NCI-H2029 (cell line): ENCODE measurements at places on chromosomes 11 and 22.

DNA sequence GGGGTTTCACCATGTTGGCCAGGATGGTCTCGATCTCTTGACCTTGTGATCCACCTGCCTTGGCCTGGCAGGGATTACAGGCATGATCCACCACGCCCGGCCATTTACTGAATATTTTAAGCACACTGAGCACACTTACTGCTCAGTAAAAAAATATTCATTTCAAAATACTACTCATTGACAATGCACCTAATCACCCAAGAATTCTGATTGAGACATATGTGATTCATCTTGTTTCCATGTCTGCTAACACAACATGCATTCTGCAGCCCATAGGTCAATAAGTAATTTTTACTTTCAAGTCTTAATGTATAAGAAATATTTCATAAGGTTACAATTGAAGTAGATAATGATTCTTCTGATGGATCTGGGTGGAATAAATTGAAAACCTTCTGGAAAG is 4.2 kb upstream of the OR52J3 start:
- DNase-seq: no peak

- DNase-seq: no peak
These were observed 1084.9 kb downstream of the TBC1D22A start for GRCh38 chr22:47847131-47847890.

- DNase-seq: no peak
These were observed 17.7 kb upstream of the MICAL2 start for GRCh38 chr11:12092714-12093113.

GRCh38 chr11:82967381-82967780 is 65.8 kb downstream of the DDIAS start:
- no peak for DNase-seq

DNA sequence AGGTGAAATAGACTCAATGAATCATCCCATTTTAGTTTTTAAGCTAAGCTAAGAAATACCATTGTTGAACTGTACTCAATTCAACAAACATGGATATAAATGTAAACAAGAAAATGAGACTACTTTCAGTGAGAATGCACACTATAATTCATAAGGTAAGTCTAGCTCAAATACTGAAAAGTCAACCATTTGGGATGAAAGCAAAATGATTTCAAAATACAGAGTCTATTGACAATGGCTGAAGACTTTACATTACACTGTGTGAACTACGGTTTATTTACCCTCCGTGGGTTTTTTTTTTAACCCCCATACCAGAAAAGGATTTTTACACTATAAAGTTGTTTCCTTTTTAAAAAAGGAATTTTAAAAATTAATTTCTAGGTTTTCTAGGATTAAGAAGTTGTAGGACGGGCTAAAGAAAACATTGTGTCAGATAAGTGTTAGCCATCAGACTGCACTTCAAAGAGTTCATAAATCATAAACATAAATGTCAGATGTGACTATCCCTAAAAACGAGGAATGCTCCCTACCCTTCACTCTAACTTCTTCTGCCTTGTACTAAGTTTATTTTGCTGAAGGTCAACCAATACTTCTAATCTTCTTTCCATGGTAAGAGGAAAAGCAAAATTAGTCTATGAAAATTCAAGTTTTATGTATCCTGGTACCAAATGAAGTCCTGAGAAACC is 83.0 kb downstream of the FCHSD2 start:
- no peak for DNase-seq

DNA sequence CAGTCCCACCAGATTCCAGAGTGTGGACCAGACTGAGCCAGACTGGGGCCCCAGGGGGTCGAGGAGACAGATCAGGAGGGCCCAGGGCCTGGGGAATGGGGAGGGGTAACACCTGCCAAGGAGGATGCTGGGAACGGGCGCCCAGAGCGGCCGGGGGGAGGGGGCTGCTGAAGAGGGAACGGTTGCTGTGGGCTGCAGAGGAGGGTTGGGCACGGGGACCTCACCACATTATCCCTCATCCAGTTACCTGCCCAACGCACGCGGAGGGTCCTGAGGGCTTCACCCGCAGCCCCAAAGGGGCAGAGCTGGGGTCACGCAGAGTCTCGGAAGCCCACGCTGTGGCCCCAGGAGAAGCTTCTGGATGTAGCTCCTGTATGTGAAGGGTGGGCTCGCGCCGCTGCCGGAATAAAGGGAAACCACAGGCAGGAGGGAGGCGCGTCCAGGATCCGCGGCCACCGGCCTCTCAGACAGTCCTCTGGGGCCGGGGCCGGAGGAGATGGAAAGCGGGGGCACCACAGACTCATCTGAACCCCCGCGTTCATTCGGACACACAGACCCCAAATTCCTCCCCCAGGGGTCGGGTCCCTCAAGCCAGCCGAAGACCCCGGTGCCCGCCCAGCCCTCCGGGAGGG is 866 bp upstream of the SELENOO start:
- no peak for DNase-seq

DNA sequence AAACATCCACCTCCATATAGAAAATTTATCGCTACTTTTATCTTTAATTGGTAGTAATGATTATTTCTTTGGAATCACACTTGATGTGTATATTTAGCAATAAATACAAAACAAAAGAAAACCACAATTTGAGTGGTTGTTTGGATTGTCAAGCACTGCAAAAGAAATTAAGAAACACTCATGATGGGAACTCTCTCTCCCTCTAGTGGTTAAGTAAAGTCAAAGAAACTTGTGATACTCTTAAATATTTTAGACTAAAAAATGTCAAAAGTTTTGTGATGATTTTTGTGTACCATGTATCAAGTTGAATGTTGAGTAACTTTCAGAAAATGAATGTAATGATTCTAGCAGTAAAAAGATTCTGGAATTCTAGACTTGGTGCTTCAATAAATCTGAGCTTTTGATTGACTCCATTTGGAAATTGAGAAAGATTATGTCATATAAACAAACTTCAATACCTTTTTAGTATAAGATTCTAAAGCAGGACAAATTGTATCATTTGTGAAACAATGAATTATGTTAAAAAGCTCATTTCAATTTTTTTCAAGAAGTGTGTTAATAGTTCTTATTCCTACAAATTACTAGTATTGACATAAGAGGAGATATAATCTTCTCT is 20.8 kb downstream of the MUC15 start:
- no peak for DNase-seq

GRCh38 chr11:126791446-126791845 is 209.1 kb downstream of the KIRREL3 start:
- DNase-seq: no peak

DNA sequence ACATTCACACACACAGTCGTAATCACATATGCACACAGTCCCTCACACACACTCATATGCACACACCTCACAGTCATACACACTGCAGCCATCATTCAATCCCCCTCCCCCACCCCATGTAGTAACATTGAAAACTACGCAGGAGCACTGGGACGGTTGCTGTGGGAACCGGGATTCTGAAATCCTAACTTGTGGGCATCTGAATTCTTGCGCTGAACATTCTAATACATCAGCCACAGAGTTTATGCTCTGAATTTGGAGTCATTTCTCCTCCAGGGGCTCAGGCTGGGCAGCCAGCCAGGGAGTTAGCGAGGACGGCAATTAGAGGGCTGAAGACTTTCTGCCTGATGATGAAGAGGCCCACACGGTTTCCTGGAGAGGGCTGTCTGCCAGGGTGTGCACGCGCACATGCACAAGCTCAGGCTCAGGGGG is 32.7 kb downstream of the CD6 start:
- DNase-seq: peak; percentile 43

DNA sequence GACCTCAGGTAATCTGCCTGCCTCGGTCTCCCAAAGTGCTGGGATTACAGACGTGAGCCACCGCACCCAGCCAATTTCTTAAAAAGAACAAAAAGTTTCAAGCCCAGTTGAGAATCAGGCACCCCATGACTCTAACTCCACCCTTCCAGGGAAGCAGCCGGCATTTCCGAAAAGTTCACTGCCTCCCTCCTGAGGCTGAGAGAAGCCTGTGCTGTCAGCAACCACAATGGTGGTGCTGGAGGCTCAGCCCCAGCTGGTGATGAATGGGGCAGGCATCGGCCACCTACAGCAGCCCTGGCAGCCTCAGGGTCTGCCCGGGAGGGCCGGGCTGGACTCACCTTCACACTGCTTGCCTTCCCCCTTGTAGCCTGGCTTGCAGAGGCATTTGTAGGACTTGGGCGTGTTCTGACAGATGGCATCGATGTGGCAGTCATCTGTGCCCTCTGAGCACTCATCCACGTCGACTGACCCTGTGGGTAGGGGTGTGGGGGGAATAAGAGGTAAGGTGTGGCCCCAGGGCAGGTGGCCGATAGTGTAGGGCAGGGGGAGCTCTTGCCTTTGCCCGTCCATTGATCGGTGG is 4.3 kb downstream of the SCUBE1 start:
- DNase-seq: no peak

GRCh38 chr11:16771350-16772140 is 33.1 kb downstream of the C11orf58 start:
- no peak for DNase-seq

GRCh38 chr22:46997311-46997970 is 235.0 kb downstream of the TBC1D22A start:
- no peak for DNase-seq

DNA sequence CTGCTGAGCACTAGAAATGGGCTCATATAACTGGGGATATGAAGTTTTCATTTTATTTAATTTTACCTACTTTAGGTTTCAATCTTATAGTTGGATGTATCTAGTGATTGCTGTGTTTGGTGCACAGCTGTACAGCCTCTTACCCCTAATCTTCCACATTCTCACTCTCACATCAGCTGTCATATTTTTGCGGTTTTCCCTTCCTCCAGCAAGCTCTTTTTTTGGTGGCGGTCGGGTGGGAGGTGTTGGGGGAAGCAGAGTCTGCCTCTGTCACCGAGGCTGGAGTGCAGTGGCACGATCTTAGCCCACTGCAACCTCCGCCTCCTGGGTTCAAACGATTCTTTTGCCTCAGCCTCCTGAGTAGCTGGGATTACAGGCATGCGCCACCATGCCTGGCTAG is 445.1 kb upstream of the ISX start:
- DNase-seq: no peak

DNA sequence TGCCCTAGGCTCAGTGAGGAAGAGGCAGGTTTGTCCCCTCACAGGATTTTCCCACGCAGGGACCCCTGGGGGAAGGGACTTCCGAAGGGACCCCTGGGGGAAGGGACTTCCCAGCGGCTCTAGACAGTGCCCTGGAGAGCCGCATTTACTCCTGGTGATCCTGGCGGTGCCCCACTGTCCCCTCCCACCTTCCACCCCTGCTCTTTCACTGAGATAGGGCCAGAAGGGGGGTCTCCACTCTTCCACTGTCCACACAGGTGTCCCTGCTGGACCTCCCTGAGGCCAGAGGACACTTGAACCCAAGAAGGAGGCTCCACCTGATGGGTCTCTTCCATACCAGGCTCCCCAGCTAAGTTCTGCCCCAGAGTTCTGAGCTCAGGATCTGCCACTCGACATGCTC is 1333.9 kb downstream of the BRD1 start:
- DNase-seq: no peak

DNA sequence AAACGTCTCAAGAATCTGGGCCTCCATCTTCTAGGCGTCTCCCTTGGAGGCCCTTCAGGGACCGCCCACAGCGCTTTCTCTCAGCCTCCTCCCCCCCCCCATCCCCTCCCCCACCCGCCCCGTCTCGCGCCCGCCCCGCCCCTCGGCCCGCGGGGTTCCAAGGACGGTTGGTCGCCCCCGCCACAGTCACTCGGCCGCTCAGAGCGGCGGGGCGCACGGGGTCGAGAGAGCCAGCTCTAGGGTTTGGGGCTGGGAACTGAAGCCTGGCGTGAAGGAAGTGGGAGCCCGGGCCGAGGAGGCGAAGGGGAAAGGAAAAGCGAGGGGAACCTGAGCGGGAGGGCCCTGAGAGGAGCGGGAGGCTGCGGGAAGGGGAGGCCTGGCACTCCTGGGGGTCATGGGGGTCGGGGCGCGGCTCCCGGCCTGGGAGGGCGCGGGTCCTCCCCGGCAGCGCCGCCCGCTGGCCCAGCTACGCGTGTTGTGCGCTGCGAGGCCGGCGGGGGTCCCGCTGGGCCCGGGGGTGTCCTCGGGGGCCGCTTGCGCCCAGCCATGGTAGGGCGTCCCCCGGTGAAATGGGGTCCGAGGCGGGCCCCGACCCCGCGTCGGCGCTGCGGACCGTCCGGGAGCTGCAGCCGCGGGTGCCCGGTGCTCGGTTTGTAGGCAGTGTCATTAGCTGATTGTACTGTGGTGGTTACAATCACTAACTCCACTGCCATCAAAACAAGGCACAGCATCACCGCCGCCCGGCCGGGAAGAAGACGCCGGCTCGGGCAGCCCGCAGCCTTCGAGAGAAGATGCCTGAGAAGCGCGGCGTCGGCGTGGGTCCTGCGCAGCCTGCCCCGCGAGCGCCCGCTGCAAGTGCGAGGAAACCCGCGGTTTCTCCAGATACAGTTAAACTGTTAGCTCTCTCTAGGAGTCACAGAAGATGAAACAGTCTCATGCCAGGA is at the start of gene BTG4:
Gene BTG4 (minus strand): TSS at position 91 of the 944 bp plus-strand sequence. CDS start 13,610 bp downstream, outside the sequence.
- no peak for DNase-seq

GRCh38 chr11:10488934-10489691 is 34.0 kb downstream of the AMPD3 start:
- DNase-seq: no peak

DNA sequence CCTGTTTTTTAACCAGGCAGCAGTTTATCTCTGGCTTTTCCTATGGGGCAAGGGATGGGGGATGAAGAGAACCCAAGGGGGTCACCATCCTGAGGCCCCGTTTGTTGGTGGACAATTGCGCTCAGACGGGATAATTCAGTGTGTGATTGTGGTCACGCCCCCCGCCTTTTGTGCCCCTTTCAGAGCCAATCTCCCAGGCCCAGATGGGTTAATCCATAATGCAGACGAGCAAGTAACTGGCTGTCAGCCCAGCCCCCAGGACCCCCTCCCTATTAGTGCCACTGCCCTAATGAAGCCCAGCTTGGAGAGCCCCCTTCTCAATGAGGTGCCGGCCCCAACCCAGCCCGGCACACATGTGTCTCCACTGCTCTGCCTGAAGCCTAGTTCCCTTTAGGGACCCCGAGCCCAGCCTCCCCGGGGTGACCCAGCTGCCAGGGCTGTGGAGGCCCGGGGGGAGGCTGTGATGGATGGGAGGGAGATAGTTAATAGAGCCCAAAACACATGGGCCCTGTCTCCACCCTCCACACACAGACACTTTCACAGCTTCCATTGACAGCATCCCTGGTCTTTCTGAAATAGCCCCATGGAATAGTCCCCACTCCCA is 19.1 kb upstream of the ROBO3 start:
- DNase-seq: no peak

DNA sequence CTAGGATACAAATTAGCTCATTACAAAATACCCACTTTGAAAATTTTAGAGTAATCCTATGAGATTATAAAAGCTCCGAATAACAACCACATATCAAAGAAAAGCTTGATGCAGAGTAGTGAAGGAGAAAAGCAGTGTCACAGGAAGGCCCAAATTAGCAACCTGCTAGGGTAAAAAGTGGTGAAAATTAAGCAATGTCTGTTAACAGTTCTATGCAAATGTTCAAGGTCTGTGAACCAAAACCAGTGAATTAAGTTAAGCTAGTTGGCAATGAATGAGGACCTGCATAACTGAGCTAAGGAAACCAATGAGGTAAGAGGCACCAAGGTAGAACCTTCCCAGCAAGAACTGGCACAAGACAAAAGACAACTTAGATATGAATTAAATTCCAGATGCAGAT is 29.6 kb downstream of the PRDM10 start:
- DNase-seq: no peak

- DNase-seq: no peak
These were observed 1088.4 kb downstream of the LRRC4C start for GRCh38 chr11:40370821-40371616.
